ENCODE measurements at places on chromosomes 1 and 21.
A peak's percentile ranks its signal among the peaks of the same experiment; 100 is the strongest.

DNA sequence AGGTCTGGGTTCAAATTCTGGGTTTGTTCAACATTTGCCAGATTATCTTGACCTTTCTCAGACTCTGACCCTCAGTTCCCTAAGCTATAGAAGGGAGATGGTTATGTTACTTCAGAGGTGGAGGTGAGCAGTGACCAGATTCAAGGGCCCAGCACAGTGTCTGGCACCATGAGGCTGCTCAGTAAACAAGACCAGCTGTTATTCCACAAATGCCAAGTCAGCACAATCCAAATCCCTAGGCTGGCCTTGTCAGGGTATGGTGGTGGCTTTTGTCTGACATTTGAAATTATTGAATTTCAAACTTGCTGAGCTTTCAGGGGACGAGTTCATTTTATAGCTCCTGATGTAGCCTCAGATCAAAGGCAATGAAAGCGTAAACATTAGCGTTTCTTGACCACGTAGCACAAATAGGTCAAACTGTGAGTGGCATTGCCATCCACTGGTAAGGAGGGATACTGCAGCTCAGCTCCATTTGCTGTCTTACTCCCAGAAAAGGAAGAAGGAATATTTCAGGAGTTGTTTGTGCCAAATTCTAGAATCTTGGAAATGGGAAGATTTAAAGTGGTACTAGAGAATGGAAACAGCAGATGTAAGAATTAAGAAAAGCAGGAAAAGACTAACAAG, 94.3 kb upstream of the EDN2 start:
- DNase-seq, result no peak

DNA sequence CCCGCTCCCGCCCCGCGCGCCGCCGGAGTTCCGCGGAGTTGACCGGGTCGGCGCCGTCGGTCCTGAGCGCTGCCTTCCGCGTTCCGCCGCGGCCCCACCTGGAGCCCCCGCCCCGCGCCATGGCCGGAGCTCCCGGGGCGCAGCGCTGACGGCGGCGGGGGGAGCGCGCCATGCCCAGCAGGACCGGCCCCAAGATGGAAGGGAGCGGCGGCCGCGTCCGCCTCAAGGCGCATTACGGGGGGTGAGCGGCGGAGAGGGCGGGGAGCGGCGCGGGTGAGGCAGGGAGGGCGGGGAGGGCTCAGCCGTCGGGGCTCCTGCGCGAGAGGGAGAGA, 216 bp downstream of the PRKCZ start:
- peak; percentile 31 for DNase-seq

DNA sequence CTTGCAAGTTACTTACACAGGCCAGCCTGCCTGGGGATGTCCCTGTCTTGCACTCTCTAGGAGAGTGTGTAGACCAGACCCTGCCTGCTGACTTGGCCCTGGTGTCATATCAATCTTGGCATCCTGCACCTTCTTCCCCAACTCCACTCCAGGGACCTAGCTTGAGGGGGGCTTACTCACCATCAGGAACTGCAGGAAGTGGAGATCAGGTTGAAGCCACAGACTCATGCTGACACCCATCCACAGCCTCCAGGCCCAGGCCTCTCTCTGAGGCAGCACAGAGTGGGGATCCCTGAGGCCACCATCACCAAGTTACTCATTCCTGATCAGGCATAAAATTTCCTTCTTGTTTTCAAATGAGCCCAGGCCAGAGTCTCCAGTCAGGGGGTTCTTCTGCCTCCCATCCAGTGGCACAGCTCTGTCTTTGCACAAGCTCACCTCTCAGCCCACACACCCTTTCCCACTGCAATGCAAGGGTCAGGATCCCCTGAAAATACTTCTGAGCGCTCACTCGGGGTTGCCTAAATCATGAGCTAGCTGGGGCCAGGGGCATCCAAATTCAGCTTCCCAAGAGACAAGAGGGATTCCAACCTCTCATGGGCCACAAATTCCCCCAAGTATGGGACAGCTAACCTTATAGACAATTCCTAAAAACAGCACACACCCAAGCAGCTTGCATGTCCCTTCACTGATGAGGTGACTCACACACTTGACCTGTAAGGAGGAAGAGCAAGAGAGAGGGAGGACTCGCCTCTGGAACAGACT, 33.5 kb downstream of the CSMD2 start:
- DNase-seq, result no peak

DNA sequence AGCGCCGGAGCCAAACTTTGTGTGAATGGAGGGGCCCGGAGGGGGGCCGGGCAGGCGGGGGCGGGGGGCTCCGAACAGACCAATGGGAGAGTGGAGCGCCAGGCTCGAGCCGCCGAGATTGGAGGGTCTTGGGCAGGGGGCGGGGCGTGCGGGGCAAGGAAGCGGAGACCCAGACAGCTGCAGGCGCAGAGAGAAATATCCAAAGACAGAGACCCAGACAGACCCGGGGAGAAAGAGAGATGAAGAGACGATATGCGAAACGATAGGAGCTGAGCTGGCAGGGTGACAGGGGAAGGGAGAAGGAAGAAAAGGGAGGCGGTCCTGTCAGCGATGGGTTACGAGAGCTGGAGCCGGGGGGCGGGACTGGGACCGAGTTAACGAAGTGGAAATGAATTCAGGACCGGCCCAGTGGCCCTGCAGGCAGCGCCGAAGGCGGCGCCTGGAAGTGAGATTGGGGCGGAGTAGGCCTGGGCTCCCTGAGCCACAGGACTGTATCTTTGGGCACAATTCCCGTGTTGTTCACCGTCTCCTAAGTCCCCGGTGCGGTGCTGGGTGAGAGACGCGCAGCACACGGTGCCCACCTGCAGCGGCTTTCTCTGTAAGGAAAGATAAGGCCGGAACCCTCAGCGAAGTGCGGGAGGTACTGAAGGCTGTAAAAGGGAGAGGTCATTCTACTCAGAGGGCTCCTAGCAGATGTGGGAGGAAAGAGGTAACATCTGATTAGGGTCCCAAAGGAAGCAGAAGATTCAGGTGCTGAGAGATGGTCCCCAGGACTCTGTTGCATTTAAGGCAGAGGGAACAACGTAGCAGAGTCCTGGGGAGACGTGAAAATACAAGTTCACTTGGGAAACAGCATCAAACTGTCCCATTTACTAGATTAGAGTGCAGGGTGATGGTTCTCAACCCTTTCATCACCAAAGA, 543 bp upstream of the KCNJ10 start:
- DNase-seq, result peak; percentile 73

- DNase-seq, result no peak
Measured at GRCh38 chr1:208045463-208046260, 134.7 kb upstream of the CD34 start.

GRCh38 chr1:42333662-42334239, 1.3 kb downstream of the FOXJ3 start:
- no peak for DNase-seq

- peak; percentile 51 for DNase-seq
Measured at GRCh38 chr1:183472488-183473216, at the start of gene SMG7. Gene SMG7 (plus strand): TSS chr1:183472499. CDS start chr1:183472621, 122 bp downstream.

- no peak for DNase-seq
Measured at GRCh38 chr1:40363721-40364120, 9.8 kb upstream of the SMAP2 start.

GRCh38 chr1:64133036-64133435, 70.4 kb upstream of the UBE2U start:
- peak; percentile 95 for DNase-seq

DNA sequence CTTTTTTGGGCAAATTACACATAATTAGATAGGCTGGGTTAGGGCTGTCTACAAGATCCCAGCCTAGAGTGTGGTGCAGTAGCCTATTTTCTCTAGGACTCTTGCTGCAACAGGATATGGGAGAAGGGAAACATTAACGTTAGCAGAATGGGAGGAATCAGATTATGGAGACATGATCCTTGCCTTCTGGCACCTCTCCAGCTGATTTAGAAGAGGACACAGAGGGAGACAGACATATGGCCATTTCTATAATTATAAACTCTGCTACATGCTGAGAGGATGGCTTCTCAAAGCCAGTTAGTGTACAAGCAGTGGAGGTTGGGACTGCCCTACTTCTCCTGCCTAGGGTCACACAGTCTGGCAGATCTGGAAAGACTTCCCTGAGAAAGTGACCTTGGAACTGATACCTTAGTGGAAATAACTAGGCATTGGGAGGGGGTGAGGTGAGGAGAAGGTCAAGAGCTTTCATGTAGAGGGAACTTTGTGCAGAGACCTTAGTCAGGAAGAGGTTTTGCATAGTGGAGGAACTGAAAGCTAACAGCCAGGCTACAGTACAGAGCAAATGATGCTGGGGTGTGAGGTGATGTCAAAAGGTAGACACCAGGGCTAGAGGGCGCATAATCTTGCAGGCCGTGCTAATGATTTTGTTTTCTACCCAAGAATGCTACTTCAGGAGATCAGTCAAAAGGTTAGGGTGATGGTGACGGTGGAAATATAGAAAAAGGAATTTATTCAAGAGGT, 1.2 kb upstream of the CD1D start:
- no peak for DNase-seq

DNA sequence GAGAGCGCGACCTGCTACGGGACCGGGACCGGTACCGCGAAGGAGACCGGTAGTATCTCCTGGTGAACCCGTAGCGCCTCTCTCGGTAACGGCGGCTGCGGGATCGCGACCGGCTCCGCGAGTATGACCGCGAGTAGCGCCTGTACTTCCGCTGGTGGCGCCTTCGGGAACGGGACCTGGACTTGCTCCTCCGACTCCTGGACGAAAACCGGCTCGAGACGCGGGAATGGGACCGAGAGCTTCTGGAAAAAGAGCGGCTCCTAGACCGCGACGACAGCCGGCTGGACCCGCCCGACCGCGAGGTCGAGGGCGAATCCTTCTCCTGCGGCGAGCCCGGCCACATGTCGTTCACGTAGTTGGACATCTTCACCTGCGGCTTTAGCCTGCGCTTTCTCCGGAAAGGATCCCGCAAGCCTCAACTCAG, 642 bp downstream of the RSRP1 start:
- peak; percentile 40 for DNase-seq

DNA sequence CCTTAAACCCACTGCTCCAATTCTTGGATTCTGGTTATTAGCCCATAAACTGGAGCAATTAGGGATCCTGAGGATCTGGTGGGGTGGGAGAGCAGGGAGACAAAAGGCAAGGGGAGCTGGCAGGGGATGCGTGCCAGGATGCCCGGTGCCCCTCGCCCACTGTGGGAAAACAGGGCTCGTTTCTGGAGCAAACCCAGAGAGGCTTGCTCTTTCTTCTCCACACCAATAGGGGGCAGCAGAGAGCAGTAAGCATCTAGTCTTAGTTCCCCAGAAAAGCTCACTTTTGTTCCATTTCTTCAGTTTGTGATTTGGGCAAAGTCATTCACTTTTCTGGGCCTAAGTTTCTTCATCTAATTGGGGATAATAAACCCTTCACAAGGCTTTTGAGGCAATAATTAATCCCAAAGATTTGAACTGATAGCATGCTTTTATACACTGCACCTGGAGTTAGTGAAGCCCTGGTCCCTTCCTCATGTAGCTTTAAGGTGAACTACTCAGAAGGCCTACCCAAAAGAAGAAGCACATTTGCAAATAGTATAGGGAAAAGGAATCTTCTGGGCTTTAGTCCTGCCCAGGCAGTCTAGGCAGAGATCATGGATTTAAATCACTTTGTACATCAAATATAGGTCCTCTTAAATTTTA, 160.6 kb upstream of the USP24 start:
- peak; percentile 23 for DNase-seq

DNA sequence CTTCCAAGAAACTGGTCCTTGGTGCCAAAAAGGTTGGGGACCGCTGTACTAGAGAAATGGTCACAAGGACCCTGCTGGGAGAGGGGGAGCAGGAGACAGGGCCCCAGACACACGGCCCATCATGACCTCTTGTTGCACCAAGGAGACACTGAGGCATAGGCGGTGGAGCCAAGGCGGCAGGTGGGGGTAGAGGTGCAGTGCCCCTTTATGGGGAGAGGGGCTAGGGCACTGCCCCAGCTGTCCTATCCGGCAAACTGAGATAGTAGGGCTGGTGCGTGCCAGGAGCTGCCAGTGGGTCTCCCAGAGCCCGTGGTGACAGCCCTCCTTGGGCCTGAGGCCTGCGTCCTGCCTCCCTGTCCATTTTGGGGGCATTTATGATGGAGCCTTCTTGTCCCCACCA, 20.3 kb downstream of the TNNT2 start:
- DNase-seq, result no peak

GRCh38 chr1:108071601-108072000, 106.6 kb upstream of the VAV3 start:
- no peak for DNase-seq

DNA sequence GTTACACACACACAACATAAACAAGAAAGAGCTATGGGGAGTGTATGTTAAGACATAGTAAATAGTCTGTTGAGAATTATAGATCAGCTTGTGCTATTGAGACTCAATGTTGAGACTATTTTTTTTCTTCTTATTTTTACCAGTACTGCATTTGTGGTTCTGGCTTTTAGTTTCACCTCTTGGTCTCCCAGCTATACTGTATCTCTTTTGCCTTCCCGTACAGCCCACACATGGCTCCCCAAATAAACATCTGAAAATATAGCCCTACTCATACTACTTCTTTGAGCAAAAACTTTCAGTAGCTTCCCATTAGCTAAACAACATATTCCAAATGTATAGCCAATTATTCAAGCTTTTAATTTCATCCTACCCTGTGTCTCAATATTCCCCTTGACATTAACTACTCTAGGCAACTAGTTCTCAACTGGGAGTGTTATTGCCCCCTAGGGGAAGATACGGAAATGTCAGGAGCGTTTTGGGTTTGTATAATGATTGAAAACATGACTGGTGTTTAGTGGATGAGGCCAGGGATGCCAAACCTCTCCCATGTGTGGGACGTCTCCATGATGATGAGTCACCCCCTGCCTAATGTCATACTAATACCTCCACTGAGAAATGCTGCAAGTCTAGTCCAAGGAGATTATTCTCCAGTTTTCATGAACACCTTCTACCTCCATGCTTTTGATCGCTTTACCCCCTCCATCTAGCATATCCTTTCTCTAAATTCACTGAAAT, 6.8 kb downstream of the RPE65 start:
- DNase-seq, result peak; percentile 76

- DNase-seq, result peak; percentile 30
Measured at GRCh38 chr1:157403203-157403602, 149.1 kb downstream of the FCRL5 start.

GRCh38 chr1:13735168-13735930, 35.4 kb downstream of the PRDM2 start:
- no peak for DNase-seq

GRCh38 chr1:94095744-94096469, 25.0 kb downstream of the ABCA4 start:
- DNase-seq, result peak; percentile 28

DNA sequence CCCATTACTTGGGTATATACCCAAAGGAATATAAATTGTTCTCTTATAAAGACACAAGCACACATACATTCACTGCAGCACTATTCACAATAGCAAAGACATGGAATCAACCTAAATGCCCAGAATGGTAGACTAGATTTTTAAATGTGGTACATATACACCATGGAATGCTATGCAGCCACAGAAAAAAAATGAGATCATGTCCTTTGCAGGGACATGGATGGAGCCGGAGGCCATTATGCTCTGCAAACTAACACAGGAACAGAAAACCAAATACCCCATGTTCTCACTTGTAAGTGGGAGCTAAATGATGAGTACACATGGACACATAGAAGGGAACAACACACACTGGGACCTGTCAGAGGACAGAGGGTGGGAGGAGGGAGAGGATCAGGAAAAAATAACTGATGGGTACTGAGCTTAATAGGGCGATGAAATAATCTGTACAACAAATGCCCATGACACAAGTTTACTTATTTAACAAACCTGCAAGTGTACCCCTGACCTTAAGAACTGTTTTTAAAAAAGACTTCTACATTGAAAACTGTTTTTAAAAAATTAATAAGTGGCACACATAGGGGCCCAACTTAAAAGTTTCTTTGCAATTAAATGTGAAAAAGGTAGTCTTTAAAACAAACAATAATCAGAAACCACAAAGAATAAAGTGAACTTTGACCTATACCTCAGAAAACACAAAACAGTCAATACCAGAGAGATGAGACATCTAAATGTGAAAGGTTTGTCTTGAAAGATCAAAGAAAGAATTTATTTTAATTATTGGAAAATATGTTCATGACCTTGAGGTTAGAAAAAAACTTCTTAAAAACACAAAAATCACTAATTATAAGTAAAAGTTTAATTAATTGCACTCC, 75.2 kb downstream of the CDC42BPA start:
- no peak for DNase-seq
